ENCODE measurements at places on chromosomes 6 and 20.

- DNase-seq = no peak
These were observed 243.7 kb upstream of the CHD6 start for GRCh38 chr20:41861772-41862422.

GRCh38 chr6:36862164-36862847 is 12.3 kb downstream of the PPIL1 start:
- no peak for DNase-seq

GRCh38 chr6:113447088-113447831 is 409.9 kb upstream of the MARCKS start:
- no peak for DNase-seq

DNA sequence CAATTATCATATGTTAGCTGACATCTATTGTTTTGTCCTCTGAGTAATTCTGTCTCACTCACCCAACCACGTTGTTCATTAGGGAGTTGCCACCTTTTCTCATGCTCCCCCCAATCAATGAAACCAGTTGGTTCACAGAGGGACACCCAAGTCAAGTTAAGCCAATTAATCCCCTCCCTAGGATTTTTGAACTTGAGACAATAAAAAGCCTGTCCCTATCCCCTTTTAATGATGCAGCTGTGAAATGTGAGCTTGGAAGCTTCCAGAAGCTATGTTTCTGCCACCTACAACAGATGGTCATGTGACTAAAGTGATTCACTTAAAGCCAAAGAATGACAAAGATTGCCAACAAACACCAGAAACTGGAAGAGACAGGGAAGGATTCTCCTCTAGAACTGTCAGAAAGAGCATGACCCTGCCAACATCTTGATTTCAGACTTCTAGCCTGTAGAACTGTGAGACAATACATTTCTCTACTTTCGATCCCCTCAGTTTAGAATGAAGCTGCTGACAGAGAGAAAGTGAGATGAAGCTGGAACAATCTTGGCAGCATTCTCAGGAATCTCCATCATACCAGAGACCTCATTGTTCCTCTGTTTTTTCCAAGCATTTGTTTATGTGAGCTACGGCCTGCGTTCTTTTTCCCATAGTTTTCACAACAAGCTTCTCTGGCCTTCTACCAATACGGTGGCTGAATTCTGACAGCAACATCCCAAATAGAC is 57.8 kb upstream of the TPD52L1 start:
- DNase-seq = no peak

- no peak for DNase-seq
These were observed 331.6 kb downstream of the RNGTT start for GRCh38 chr6:88631830-88632229.

GRCh38 chr6:113622254-113622653 is 234.9 kb upstream of the MARCKS start:
- no peak for DNase-seq

- no peak for DNase-seq
These were observed 38.3 kb downstream of the COX4I2 start for GRCh38 chr20:31675828-31676608.

DNA sequence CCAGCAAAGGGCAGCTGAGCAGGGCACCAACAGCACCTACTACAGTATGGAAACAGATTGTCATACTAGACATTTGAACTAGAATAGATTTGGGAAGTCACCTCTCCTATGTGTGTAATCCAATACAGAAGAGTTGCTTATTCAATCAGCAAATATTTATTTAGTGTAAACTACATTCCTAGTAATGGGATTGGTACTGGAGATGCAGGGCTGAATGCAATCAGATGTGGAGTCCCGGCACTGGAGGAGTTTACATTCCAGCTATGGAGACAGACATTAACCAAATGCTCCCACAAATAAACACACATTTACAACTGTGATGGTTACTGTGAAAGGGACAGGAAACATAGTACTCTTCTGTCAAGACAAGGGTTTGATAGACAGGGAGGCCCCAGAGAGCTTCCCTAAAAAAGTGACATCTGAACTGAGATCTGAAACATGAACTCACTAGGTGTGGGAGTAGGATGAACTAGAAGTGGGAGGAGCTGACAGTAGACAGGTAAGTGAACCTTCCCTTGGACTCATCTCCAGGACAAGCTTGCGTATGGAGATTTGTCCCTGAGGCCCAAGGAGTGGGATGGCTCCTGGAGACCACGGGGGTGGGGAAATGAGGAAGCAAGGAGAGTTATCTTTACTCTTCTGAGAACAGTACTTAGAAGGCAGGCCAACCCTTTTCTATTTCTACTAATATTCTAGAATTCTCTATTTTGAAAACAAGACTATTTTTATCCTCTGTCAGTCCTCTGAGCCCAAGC is 420.5 kb downstream of the MAFB start:
- DNase-seq = no peak

Data from NCI-H748 treated with DMSO at 0.1 percent for 48 hours (cell line).